ENCODE measurements at places on chromosomes 5 and 9.
A peak's percentile ranks its signal among the peaks of the same experiment; 100 is the strongest.

DNA sequence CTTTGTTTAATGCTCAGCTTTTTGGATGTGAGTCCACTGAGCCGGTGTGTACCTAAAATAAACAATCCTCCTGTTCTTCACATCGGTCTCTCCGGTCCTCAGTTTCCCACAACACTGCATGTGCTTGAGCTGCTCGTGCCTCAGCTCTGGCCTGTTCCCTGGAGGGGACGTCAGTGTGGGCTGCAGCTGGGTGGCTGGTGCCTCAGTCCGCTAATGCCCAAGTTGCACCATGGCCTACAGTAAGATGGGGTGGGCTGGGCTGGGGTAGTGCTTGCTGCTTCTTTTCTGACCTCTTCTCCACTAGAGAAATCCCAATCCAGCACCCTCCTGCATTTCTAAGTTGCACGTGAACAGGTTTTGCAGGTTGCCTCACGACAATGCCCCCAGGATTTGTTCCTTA is 595 bp upstream of the BTNL9 start:
- no peak for DNase-seq

DNA sequence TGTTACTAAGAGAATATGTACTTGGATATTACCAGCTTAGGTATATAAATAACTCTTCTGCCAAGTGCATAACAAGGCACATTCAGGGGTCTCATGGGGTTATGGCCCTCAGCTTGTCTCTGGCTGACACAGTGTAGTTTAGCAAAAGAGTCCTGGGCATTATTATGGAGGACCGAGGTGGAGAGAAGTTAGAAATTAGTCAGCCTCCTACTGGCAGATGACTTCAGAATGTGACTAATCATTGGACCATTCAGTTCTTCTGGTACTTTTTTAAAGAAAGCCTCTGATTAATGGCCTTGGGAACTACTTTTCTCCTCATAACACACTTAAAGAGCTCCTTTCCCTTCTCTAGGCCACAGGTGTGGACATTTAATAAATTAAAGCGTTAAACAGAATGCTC is 178.9 kb downstream of the SH3GL2 start:
- peak; percentile 1 for DNase-seq

DNA sequence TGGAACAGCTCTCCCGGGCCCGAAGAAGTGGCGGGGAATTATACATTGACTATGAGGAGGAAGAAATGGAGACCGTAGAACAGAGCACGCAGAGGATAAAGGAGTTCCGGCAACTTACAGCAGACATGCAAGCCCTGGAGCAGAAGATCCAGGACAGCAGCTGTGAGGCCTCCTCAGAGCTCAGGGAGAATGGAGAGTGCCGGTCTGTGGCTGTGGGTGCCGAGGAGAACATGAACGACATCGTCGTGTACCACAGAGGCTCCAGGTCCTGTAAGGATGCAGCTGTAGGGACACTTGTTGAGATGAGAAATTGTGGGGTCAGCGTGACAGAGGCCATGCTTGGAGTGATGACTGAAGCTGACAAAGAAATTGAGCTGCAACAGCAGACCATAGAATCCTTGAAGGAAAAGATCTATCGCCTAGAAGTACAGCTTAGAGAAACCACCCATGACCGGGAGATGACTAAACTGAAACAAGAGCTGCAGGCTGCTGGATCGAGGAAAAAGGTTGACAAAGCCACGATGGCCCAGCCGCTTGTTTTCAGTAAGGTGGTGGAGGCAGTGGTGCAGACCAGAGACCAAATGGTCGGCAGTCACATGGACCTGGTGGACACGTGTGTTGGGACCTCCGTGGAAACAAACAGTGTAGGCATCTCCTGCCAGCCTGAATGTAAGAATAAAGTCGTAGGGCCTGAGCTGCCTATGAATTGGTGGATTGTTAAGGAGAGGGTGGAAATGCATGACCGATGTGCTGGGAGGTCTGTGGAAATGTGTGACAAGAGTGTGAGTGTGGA is 129.5 kb upstream of the DMRT1 start:
- no peak for DNase-seq

DNA sequence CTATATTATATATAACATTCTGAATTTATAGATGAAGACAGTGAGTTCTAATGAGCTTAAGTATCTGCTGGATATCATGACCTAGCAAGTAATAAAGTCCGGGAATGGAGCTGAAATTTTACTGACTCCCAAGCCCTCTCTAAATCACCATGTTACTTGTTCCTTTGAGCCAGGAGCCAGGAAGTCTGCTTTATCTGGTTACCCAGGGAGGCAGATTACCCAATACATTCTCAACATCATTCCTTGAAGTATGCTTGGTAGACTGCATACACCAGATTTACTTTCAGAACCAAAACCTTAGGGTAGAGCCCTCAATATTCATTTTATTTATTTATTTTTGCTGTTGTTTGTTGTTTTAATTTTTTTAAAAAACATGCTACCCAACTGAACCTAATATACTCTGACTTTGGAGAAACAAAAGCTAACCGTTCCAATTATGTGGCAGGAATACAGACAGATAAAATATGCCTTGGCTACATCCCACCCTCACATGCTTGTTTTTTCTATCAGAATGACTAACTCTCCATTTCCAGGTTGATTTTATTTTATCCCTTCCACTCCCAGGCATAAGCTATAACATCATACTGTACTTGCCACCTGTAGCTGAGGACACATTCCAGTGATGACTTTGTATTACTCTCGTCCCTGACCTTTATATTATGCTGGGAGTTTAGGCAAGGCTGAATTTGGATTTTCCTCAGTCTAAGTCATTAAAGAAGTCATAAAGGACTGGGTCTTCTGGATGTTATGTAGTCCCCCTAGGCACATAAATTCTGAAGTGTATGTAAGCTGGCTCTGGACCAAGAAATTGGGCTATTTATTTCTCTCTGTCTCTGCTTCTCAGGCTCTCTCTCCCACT is 82.0 kb downstream of the YIPF5 start:
- DNase-seq: peak; percentile 40

DNA sequence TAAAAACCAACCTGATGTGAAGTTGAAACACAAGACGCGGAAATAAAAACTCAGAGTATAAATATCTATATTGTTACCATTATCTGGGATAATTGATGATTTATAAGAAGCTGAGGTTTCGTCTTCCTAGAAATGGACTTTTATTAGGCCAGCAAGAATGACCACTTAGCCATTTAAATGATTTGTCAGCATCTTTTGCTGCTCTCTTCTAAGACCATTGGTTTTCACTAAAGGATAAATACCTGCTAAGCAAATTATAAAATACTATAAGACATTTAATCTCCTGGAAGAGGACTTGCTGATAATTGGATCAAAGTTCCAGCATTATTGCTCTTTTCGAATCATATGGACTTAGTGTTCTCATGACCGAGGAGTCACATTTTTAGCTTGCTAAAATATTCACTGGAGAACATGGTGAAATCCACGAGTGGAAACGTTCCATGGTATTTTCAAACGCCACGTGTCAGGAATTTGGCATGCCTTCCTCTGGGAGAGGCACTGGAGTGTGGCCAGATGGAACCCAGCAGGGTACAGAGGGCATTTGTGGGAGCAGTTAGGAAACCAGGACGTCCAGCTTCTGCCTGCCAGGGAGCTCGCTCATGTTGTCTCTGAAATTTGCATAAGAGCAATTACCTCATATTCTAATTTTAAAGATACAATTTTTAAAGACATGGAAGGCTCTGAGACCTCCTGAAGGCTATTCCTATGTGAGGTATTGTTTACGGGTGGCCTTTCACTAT is 43.1 kb downstream of the TNFAIP8 start:
- DNase-seq: no peak

GRCh38 chr5:39369123-39369815 is 5.0 kb upstream of the C9 start:
- DNase-seq: no peak

GRCh38 chr5:108878756-108879155 is 131.1 kb downstream of the FER start:
- no peak for DNase-seq

- DNase-seq: no peak
These were observed 220.8 kb downstream of the FSTL4 start for GRCh38 chr5:133391354-133392136.

- DNase-seq: peak; percentile 14
These were observed 17.2 kb downstream of the TRIM14 start for GRCh38 chr9:98101868-98102273.

DNA sequence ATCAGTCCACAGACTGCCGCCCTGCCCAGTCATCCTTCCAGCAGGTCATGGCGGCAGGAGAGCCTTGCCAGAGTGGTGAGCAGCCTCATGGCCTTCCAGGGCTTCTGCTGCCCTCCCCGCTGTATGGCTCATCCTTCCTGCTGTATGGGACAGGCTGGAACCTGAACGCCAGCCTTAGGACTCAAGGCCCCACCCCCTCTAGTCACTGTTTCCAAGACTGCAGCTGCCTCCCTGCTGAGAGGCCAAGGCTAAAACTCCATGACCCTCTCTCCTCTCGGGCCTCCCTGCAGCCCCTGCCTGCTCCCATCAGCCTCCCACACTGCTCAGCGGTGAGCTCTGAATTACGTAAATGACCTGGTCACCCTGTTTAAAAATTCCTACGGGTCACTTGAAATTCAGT is 227.5 kb downstream of the AGTPBP1 start:
- DNase-seq: no peak

- DNase-seq: peak; percentile 71
These were observed 78.1 kb downstream of the NDUFAF2 start for GRCh38 chr5:61023131-61023530.

DNA sequence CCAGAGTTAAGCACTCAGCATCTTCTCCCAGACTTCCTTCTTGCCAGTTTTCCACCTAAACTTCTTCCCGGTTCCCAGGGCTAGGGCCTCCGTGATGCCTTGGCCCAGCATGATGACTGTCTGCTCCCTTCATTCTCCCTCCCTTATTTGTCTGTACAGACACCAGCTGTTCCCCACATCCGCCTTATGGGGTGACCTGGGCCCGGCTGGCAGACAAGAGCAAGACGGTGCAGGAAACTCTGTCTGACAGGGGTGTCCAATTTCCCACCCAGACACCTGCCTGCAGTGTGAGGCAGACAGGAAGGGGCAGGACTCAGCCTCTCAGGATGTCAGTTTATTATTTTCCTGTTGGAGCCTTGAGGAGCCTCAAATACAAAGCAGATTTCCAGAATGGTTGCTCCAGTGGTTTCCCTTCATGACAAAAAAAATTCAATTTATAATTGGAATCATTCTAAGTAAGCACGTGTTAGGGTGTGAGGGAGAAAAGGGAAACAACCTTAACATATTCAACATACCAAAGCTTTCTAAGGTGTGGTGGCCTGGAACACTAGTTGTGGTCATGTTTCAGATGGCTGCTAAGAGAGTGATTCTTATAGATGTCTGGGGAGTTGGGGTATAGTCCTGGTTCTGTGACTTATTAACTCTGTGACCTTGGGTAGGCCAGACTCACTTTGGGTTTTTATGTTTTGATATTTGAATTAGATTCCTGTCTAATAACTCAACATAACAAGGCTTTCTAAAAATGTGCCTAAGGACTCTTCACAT is 234.5 kb downstream of the PAPPA start:
- no peak for DNase-seq

DNA sequence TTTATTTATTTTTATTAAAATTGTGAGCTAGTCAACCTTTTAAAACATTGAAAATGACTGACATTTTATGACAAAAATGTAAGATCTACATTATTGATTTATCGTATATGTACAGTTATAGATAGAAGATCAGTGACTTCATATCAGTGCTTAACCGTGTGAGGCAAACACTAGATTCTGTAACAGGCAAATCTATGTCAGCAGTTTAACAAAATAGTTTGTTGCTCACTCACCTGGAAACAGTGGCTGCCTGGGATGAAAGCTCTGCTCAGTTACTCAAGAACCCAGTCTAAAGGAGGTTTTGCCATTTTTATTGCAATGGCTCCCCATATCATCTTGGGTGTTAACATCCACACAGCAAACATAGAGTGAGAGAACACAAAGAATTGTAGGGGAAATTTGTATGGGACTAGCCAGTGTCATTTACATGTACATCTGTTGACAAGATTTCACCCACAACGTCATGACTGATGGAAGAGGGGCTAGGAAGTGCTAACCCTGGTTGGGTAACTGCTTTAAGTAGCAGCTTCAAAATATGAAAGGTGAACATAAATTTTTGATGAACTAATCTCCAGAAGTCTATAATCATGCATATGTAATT is 49.0 kb downstream of the SGCD start:
- no peak for DNase-seq

GRCh38 chr5:62369039-62369438 is 34.7 kb downstream of the DIMT1 start:
- DNase-seq: no peak

GRCh38 chr9:120971938-120972337 is 45.3 kb upstream of the TRAF1 start:
- no peak for DNase-seq

GRCh38 chr5:180352116-180353047 is 754 bp downstream of the GFPT2 start:
- DNase-seq: peak; percentile 10

- no peak for DNase-seq
These were observed 1967.0 kb upstream of the CDH9 start for GRCh38 chr5:29005386-29005785.

GRCh38 chr9:90085633-90086032 is 480.8 kb downstream of the GADD45G start:
- DNase-seq: no peak

- DNase-seq: no peak
These were observed 868.5 kb downstream of the MAT2B start for GRCh38 chr5:164373876-164374275.
